Islet precursor cell (in vitro differentiated cells): ENCODE measurements at places on chromosomes 1 and 21.

- DNase-seq: no peak
These were observed 2.5 kb downstream of the PBX1 start for GRCh38 chr1:164561472-164561871.

- peak; percentile 20 for DNase-seq
These were observed 46.0 kb upstream of the SLC19A1 start for GRCh38 chr21:45588086-45588825.

DNA sequence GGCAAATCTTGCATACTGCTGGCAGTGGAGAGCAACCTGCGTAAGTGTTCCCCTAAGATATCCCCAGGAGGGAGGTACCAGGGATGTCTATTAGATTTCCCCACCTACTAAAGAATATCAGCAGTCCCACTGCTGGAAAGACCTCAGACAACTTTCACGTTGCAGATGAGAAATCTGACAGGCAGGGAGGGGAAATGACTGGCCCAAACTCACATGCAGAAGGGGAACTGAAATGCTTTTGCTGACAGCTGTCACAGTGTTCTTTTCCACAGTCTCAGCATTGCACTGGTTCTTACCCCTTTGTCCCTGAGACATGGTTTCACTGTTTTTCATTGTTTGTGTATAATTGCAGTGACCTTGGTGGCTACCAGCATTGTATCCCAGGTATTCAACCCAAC lies 84.8 kb upstream of the ATP1A1 start:
- no peak for DNase-seq

- DNase-seq: peak; percentile 92
These were observed 19.4 kb upstream of the KCNAB2 start for GRCh38 chr1:6026095-6026809.

DNA sequence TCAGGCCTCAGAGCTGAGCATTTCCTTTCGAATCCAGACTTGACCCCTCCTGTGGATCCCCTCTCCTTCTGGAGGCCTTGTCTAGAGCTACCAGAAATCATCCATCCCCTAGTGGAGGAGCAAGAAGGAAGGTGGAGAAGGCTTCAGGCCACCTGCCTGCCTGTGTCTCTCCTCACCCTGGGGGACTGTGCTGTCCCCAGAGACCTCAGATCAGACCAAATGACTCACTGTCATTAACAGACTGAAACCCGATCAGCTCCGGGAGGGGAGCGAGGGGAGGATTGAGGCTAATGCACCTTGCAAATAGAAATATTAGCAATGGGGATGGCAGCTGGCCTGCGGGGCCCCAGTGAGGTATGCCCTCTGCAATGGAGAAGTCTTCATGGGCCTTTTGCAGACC lies 2.1 kb downstream of the MYBPH start:
- DNase-seq: no peak

- DNase-seq: peak; percentile 31
These were observed 1.7 kb downstream of the BACE2 start for GRCh38 chr21:41169701-41170100.

- DNase-seq: no peak
These were observed 10.2 kb upstream of the FCRL5 start for GRCh38 chr1:157562515-157562914.

DNA sequence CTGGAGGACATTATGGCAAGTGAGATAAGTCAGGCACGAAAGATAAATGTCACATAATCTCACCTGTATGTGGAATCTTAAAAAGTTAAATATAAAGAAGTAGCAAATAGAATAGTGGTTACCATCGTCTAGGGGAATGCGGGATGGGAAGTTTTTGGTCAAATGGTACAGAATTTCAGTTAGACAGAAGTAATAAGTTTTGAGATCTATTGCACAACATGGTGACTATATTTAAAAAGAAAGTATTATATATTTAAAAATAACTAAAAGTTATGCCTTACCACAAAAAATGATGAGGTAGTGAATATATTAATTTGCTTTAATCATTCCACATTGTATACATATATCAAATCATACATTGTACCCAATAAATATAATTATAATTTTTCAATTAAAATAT lies 106.2 kb upstream of the BRINP3 start:
- DNase-seq: no peak

- DNase-seq: no peak
These were observed 68.5 kb upstream of the GADD45A start for GRCh38 chr1:67616394-67616985.

DNA sequence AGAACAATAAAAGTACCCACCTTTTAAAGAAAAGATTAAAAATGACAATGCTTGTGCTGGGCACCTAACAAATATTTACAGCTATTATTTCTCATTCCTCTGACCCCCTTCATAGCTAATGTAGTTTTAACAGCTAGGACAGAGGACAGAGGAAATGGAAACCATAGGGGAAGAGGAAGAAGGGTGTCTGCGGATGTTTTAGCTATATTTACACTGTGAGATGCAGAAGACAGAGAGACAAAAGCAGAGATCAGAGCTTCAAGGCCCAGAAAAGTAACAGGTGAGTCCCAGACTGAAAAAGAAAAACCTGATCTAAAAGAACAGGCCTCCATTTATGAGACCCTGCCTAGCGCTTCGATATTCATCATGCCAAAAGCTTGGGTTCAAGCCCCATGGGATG lies 72.0 kb downstream of the ZNF281 start:
- no peak for DNase-seq

DNA sequence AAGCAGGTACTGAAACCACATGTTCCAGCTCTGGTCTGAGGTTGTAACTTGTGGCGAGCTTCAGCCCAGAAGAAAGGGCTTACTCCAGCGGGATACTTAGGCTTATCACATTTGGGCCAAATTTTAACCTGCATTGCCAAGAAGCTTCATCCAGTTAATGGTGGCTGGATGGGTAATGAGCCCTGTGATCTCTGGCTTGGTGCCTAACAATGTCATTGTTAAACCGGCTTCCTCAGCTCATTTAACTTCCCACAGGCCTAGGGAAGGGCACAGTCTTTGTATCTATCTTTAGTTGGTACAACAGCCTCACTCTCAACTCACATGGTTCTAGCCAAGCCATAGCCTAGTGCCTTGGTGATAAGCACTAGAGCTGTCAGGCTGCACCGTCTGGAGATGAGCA lies 43.6 kb upstream of the CCDC190 start:
- no peak for DNase-seq

DNA sequence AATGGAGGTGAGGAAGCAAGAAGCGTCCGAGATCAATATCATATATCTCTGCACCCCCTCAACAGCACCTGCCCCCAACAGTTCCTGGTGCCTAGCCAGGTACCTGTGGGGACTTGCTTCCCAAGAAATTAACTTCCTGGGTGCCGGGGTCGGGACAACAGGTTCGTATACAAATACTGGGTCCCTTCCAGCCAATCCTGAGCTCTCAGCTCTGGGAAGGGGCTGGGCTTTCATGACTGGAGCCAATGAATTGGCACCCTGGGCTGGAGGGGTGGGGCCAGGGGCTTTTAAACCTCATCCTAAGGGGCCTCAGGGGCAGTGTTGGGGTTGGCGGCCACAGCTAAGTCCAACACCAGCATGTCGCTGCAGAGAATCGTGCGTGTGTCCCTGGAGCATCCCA lies at the start of gene PADI3:
PADI3 (plus strand) TSS at position 318 of the 400 bp plus-strand sequence; CDS start at position 358, 40 bp downstream.
- DNase-seq: no peak

DNA sequence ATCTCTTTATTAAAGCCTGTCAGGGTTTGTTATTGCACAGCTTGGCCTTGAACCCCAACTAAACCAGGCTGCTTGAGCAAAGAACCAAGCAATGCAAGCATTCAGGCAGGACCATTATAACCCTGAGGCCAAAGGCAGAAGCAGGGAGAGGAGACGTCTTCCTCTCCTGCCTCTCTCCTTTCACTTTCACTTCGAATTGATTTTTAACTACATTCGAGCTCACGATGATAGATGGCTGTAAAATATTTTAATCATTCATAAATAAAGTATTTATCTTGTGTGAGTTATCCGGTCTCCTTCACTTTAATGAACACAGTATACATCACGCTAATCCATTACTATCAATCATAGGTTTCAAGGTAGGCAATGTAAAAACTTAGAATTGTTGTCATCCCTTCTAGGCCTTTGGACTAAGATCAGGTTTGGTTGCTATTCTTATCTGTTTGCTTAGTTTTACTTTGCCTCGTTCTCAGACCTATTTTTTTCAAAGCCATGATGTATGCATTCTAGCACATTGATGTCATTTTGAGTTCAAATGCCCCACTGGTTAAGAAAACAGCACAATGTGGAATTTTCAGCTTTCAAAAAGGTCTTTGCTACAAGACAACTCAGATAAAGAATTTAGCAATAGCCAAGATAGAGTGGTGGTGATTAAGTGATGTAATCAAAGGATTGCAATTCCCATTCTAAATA lies 480.2 kb upstream of the RUNX1 start:
- no peak for DNase-seq

DNA sequence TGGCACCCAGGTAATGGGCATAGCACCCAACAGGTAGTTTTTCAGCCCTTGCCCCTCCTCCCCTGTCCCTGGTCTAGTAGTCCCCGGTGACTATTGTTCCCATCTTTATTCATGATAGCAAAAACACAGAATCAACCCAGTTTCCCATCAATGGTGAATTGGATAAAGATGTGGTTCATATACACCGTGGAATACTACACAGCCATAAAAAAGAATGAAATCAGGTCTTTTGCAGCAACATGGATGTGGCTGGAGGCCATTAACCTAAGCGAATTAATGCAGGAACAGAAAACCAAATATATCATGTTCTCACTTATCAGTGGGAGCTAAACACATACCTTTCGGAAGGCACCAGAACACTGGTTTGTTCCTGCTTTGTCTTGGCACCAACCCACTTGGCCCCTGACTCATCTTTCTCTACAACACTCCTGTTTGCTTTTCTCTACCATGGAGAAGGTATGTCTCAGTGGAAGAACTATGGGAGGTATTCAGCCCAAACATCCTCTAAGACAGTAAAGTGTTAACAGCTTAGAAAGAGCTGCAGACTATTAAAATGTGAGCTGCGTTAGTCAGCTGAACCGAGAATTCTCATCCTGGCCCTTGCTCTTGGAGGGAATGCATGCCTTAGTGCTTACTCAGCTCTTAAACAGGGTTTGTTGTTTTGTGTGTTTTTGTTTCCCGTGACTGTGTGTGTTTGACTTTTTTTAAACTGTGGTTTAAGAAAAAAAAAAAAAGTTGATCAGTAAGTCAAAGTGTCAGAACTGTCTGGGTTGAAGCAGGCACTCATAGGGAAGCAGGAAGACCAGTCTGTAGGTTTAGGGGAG lies 203.0 kb downstream of the TOMM20 start:
- peak; percentile 96 for DNase-seq

DNA sequence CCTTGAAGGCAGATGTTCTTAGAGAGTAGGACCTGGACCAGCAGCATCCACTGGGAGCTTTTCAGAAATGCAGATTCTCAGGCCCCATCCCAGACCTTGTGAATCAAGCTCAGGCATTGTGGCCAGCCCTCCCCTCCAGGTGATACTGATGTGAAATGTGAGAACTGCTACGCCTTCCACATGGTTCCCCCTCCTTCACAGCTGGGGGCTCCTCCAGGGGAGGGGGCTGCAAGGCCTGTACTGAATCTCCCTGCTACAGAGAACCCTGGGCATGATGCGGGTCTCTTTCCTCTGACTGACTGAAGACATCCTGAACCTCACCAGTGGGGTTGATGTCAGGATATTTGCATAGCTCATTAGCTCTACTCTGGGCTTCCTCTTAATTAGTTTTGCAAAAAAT lies 141.8 kb upstream of the CSF3R start:
- DNase-seq: no peak

DNA sequence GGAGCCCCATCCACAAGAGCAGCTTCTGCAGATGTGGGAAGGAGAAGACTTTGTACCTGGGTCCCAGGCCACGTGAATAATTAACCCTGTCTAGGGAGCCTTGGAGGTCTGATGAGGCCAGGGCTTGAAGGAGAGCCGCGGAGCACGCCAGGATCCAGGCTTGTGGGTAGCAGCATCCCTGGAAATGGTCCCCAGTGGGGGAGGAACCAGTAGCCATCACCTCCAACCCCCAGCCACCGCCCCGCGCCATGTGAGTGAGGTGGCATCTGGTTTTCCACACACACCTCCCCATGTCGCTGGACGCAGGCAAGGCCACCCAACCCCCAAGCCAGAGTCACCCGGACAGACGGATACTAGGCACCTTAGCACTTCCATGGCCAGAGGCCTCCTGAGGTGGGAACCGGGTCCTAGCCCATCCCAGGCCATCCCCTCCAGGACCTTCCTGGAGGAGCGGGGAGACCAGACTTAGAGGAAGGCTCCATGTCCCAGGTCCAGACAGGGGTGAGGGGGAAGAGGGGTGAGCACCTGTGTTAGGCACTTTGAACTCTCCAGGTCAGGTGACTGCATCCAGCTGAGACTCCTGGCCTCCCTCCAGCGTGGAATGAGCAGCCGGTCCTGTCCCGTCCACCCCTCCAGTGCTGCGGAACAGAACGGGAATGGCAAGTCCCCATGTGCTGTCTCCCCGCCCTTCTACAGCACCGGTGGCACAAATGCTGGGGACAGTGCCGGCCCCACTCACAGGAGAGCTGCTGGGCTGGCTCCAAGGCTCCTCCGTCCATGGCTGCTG lies 53.2 kb downstream of the RIPK4 start:
- no peak for DNase-seq

- DNase-seq: no peak
These were observed 12.7 kb upstream of the SDHB start for GRCh38 chr1:17066361-17067068.

DNA sequence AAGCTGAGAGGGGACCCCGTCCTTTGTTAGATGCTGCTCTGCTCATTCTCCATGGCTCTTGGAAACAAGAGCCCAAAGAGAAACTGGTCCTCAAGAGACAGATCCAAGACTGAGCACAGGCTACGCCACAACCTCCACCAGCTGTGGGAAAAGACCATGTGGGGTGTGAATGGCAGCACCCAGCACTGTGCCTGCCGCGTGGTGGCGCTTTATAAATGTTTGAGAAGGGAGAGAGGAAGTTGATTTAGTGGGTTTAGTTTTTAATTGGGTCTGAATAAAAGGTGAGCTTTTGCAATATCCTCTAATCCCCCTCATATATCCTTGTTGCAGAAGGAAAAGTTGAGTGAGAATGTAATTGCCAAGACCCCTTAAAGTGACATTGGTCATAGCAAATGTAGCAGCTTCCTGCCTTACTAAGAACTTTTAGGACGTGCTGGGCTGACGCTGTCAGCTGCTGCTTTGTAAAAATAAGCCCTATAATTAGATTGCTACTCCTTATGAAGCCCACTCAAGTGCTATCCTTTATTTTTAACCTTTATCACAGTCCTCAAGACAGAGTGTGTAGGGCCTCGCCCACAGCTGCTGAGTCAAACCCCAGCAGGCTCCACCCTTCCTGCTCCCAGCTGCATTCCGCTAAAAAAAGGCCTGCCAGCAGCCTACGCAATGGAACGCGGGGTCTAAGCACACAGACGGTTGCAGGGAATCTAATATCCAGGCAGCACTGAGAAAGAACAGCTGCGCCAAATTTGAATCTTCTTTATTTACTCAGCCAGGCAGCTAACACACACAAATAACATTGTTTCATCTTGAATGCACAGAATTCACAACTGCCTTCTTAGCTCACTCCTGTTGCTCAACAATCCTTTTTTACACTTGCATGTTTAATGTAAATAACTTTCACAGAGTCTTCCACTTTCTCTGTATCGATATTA lies 47.4 kb upstream of the PRDX6 start:
- DNase-seq: peak; percentile 92

GRCh38 chr1:178379807-178380206 lies 117.0 kb downstream of the CLEC20A start:
- peak; percentile 70 for DNase-seq

GRCh38 chr1:98030976-98031375 lies 110.1 kb upstream of the DPYD start:
- DNase-seq: no peak

GRCh38 chr1:53572065-53572814 lies 113.0 kb downstream of the DMRTB1 start:
- DNase-seq: peak; percentile 86
